ENCODE measurements at places on chromosomes 6 and 20. TPM values are rescaled to one million over a fixed set of nuclear protein-coding genes. Genes with fewer than 3 reads are reported as not detected.

GRCh38 chr6:162056745-162057144 lies 670.8 kb downstream of the PRKN start:
- H3K27me3 ChIP-seq, result no peaks in the 10 kb centered on the region
- no peak for DNase-seq
- no peaks in the 10 kb centered on the region for H3K36me3 ChIP-seq
- no peak overlapping the region for H3K4me3 ChIP-seq
- H3K27ac ChIP-seq, result no peak overlapping the region
- peaks cover 7% of the 10 kb centered on the region for H3K4me1 ChIP-seq

DNA sequence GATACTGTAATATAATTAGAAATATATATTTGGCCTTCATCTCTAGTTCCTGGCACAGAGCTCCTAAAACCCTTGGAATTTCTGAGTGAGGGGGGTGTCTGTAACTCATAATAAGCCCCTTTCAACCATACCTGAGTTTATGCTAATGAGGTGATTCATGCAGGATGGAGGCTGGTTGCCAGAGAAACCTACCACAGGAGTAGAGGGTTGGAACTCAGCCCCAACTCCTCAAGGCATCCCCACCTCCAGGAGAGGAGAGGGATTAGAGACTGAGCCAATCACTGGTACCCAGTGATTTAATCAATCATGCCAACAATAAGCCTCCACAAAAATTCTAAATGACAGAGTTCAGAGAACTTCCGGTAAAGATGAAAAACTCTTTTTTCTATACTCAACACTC lies 17.5 kb downstream of the UQCC1 start:
- DNase-seq, result no peak
- H3K4me1 ChIP-seq, result no peaks in the 10 kb centered on the region
- H3K4me3 ChIP-seq, result no peak overlapping the region

- no peaks in the 10 kb centered on the region for H3K36me3 ChIP-seq
- H3K27ac ChIP-seq, result no peak overlapping the region
- no peak overlapping the region for H3K4me3 ChIP-seq
- DNase-seq, result no peak
- no peaks in the 10 kb centered on the region for H3K4me1 ChIP-seq
Observed at GRCh38 chr20:64142590-64142989, 21.7 kb upstream of the MYT1 start.

DNA sequence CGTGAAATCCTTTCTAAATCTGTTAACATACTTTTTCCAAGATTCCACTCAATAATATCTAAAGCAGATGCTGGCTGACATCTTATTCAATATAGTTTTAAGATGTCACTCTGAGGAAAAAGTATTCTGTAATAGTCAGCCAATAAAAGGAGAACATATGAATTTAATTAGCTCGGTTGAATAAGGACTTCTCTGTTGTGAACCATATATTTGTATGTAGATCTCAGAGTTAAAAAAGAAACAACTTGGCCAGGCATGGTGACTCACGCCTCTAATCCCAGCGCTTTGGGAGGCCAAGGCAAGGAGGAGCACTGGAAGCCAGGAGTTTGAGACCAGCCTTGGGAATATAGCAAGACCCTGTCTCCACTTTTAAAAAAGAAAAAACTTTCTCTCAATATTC lies 7.4 kb upstream of the CD24 start:
- no peak for DNase-seq
- H3K36me3 ChIP-seq, result no peaks in the 10 kb centered on the region
- H3K27ac ChIP-seq, result no peak overlapping the region

DNA sequence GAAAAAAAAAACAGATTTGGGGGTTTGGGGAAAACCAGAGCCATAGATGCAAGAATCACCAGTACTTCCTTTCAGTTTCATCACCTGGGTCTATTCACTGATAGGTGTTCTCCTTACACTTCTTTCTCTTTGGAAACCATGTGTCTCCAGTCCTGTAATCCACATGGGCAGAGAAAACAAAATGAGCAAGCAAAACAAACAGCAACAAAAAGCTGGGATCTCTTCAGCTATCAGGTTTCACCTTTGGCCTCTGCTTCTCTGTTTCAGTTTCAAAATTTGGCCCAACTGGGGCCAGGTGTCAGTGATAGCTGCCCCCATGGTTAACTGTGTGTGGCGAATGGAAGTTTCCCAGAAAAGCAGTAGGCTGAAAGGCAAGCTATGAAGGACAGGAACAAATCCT lies 220.0 kb upstream of the THBS2 start:
- no peak for DNase-seq
- H3K36me3 ChIP-seq, result no peaks in the 10 kb centered on the region
- H3K27ac ChIP-seq, result no peak overlapping the region
- no peaks in the 10 kb centered on the region for H3K4me1 ChIP-seq

The ZSWIM3 gene
- 1.5 TPM for total RNA-seq

DNA sequence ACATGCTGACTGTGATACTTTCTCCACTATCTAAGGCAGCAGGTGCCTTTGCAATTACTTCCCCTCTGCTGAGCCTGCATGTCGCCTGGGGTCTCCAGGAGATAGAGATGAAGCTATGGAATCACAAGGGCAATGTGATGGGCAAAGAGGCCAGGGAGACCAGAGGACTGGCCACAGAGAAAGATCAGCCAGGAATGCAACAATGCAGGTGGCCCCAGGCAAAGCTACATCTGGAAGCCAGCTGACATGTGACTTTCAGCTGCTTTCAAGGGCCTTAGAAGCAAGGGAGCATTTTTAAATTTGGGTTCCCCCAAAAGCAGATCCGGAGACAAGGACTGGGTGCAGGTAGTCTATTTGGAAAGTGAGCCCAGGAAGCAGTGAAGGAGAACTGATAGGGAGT lies 107.9 kb upstream of the SRSF6 start:
- no peaks in the 10 kb centered on the region for H3K27me3 ChIP-seq
- no peak overlapping the region for H3K4me3 ChIP-seq
- no peak for DNase-seq

DNA sequence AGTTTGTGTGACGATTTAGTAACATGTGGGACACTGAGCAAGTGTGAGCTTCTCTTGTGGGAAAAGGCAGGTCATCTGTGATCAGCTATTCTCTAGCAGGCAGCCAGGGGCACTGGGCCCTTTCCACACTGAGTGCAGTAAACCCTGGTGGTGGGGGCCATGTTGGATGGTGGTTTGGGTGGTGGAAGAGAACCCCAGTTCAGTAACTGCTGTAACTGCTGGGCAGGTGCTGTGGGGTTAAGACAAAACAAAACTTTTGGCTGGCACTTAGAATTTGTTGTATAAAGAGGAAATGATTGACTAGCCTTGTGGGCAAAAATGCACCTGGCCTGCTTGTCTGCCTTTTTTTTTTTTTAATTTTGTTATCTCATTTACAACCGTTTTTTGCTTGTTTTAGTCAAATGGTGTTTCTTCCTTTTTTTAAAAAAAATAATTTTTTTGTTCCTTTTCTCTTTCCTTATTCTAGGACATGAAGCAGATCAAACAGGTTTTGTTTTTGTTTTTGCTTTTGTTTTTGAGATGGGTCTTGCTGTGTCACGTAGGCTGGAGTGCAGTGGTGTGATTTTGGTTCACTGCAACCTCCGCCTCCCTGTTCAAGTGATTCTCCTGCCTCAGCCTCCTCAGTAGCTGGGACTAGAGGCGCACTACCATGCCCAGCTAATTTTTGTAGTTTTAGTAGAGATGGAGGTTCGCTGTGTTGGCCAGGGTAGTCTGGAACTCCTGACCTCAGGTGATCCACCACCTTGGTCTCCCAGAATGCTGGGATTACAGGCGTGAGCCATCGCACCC lies 59.8 kb downstream of the IGF2R start:
- H3K4me3 ChIP-seq, result no peak overlapping the region
- H3K36me3 ChIP-seq, result peaks cover 58% of the 10 kb centered on the region
- H3K4me1 ChIP-seq, result peaks cover 56% of the 10 kb centered on the region
- DNase-seq, result no peak

- no peak for DNase-seq
- H3K4me1 ChIP-seq, result no peaks in the 10 kb centered on the region
- peaks cover 15% of the 10 kb centered on the region for H3K27me3 ChIP-seq
- no peak overlapping the region for H3K27ac ChIP-seq
- H3K4me3 ChIP-seq, result no peak overlapping the region
- no peaks in the 10 kb centered on the region for H3K36me3 ChIP-seq
Observed at GRCh38 chr6:39029156-39030011, 19.2 kb upstream of the GLP1R start.

GRCh38 chr6:39865011-39865888 lies 69.0 kb downstream of the MOCS1 start:
- H3K36me3 ChIP-seq, result no peaks in the 10 kb centered on the region
- peak; percentile 81 for DNase-seq
- no peaks in the 10 kb centered on the region for H3K4me1 ChIP-seq
- H3K27ac ChIP-seq, result no peak overlapping the region
- H3K27me3 ChIP-seq, result no peaks in the 10 kb centered on the region

The CUTA gene
- 121 TPM for total RNA-seq
